ENCODE measurements at places on chromosomes 13 and 19.

- peaks cover 11% of the 10 kb centered on the region for H3K27me3 ChIP-seq
- H3K36me3 ChIP-seq, result no peaks in the 10 kb centered on the region
- H3K4me3 ChIP-seq, result no peak overlapping the region
- H3K4me1 ChIP-seq, result no peaks in the 10 kb centered on the region
- no peak for DNase-seq
These were observed 7.8 kb upstream of the LYPD5 start for GRCh38 chr19:43809762-43810696.

- H3K36me3 ChIP-seq, result peaks cover 10% of the 10 kb centered on the region
- no peak for DNase-seq
- H3K27ac ChIP-seq, result peak overlapping the region; percentile 98
- no peak overlapping the region for H3K4me3 ChIP-seq
- H3K4me1 ChIP-seq, result peaks cover 41% of the 10 kb centered on the region
These were observed 59.6 kb downstream of the WDFY2 start for GRCh38 chr13:51643882-51644281.

GRCh38 chr13:51804295-51805172 is 571 bp upstream of the DHRS12 start:
- no peaks in the 10 kb centered on the region for H3K27me3 ChIP-seq
- peak overlapping the region; percentile 91 for H3K4me3 ChIP-seq
- peak overlapping the region; percentile 100 for H3K27ac ChIP-seq

DNA sequence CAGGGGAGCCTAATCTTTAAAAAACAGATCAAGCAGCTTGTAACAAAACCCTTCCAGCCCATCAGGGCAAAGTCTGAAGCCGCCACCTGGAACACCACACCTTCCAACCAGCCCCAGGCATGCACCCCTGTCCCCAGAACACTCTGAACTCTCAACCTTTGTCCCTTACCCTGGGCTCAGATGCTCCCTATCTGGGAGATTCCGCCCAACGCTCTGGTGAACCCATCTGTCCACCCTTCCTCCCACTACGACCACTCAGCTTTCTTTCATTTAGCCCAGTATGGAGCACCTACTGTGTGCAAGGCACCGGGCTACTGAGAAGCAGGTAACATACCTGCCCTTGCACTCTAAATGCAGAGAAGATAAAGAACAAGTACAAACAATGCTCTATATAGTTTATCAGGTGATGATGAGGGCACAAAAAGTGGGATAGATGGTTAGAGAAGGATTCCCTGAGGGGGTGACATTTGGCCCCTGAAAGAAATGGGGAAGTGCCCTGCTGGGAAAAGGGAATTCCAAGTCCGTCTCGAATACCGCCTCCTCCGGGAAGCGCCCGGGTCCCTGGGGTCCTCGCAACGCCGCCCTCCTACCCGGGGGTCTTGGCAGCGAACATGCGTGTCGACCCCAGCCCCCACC is 629 bp downstream of the PEPD start:
- no peak for DNase-seq
- peak overlapping the region; percentile 85 for H3K4me3 ChIP-seq
- H3K36me3 ChIP-seq, result no peaks in the 10 kb centered on the region
- H3K4me1 ChIP-seq, result peaks cover 25% of the 10 kb centered on the region
- peak overlapping the region; percentile 1 for H3K27ac ChIP-seq
- H3K27me3 ChIP-seq, result no peaks in the 10 kb centered on the region

GRCh38 chr19:7748171-7748570 is 837 bp upstream of the CD209 start:
- peaks cover 6% of the 10 kb centered on the region for H3K27me3 ChIP-seq
- H3K4me1 ChIP-seq, result peaks cover 44% of the 10 kb centered on the region
- DNase-seq, result no peak

- no peak for DNase-seq
- no peaks in the 10 kb centered on the region for H3K36me3 ChIP-seq
- no peak overlapping the region for H3K27ac ChIP-seq
- no peaks in the 10 kb centered on the region for H3K27me3 ChIP-seq
- no peak overlapping the region for H3K4me3 ChIP-seq
- H3K4me1 ChIP-seq, result no peaks in the 10 kb centered on the region
These were observed 101.9 kb upstream of the AKAP11 start for GRCh38 chr13:42170029-42170428.

- H3K4me3 ChIP-seq, result no peak overlapping the region
- no peaks in the 10 kb centered on the region for H3K36me3 ChIP-seq
- H3K27me3 ChIP-seq, result no peaks in the 10 kb centered on the region
- H3K27ac ChIP-seq, result no peak overlapping the region
These were observed 539.8 kb upstream of the PCDH9 start for GRCh38 chr13:67769987-67770341.

DNA sequence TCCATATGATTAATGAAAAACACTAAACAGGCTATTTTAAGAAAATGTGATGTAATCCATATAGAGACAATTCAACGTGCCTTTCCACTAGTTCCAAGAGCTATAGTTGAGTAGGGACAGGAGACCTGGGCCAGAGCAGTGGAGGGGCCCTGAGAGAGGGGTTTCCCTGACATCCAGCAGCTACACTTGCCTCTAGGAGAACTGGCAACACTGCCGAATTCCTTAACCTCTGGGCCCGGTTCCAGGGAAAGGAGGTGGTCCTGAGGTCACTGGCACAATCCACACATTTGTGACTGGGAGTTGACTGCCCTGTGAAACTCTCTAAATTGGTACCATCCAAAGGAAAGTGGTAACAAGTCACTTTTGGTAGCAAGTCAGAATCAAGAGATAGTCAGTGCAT is 264.4 kb downstream of the DCLK1 start:
- no peak for DNase-seq
- no peaks in the 10 kb centered on the region for H3K4me1 ChIP-seq
- no peaks in the 10 kb centered on the region for H3K27me3 ChIP-seq

- peaks cover 4% of the 10 kb centered on the region for H3K27me3 ChIP-seq
- H3K36me3 ChIP-seq, result no peaks in the 10 kb centered on the region
- no peaks in the 10 kb centered on the region for H3K4me1 ChIP-seq
- H3K27ac ChIP-seq, result no peak overlapping the region
- no peak overlapping the region for H3K4me3 ChIP-seq
These were observed 77.8 kb downstream of the TEX29 start for GRCh38 chr13:111398196-111398595.

DNA sequence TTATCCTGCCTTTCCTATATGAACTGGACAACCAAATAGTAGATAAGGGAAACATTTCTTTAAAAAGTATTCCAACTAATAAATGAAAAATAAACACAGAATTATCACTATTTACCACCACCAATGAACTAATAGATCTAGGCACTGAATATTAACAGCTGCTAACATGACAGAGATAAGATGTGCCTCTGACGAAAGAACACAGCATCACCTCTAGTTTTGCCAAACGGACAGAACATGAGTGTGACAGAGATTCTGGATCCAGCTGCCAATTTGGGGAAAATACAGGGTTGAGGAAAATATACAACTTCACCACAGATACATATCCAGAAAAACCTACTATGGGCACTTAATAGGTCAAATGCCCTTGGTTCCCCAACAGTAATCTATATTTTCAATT is 18.0 kb downstream of the VPS36 start:
- DNase-seq, result no peak
- no peak overlapping the region for H3K4me3 ChIP-seq
- H3K36me3 ChIP-seq, result peaks cover 25% of the 10 kb centered on the region

DNA sequence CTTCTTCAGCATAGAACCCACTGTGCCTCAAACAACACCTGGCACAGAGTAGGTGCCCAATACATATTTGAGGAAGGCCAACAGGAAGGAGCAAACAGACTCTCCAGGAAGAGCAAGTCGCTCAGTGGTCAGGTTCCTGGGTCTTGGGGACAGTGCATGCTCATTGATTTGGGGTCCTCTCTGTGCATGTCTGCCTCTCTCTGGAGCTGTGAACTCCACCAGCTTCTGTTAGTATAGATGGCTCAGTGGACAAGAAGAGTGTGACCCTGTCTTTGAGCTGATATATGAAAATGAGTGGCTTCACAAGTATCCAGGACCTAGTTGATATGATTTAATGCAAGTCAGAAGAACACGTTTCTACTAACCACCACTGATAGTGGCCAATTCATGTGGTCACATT is 98.7 kb downstream of the KCTD15 start:
- H3K4me3 ChIP-seq, result no peak overlapping the region
- peaks cover 5% of the 10 kb centered on the region for H3K4me1 ChIP-seq
- H3K27ac ChIP-seq, result no peak overlapping the region
- peaks cover 9% of the 10 kb centered on the region for H3K27me3 ChIP-seq
- H3K36me3 ChIP-seq, result peaks cover 5% of the 10 kb centered on the region

GRCh38 chr19:17060802-17061201 is 14.4 kb downstream of the HAUS8 start:
- no peak overlapping the region for H3K27ac ChIP-seq
- peaks cover 21% of the 10 kb centered on the region for H3K36me3 ChIP-seq
- peaks cover 15% of the 10 kb centered on the region for H3K4me1 ChIP-seq
- no peak overlapping the region for H3K4me3 ChIP-seq
- no peak for DNase-seq

GRCh38 chr13:32804673-32805230 is 211.5 kb upstream of the KL start:
- H3K27me3 ChIP-seq, result peaks cover 14% of the 10 kb centered on the region
- H3K27ac ChIP-seq, result no peak overlapping the region
- no peaks in the 10 kb centered on the region for H3K36me3 ChIP-seq
- H3K4me3 ChIP-seq, result no peak overlapping the region

- H3K4me3 ChIP-seq, result no peak overlapping the region
- H3K4me1 ChIP-seq, result no peaks in the 10 kb centered on the region
- H3K27me3 ChIP-seq, result peaks cover 18% of the 10 kb centered on the region
- H3K36me3 ChIP-seq, result no peaks in the 10 kb centered on the region
- DNase-seq, result no peak
These were observed 4.7 kb downstream of the SIGLEC7 start for GRCh38 chr19:51146751-51147150.

DNA sequence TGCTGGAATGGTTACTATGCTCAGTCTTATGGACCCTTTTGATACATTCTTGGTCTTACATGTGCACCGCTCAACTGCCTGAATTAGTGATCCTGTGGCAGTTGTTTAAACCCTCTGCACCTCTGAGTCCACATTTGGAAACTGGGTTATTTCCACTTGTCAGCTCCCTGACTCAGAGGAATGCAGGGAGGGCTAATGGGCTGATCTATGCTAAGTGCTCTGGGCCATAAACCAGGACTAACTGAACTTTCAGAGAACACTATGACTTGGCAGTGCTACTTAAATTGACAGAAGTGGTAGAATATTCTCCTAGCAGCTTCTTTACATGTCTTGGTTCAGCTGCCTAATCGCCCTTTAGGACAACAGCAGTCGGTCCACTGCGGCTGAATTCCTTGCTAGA is 26.8 kb upstream of the MED4 start:
- H3K27me3 ChIP-seq, result peaks cover 8% of the 10 kb centered on the region
- H3K4me3 ChIP-seq, result no peak overlapping the region
- peaks cover under 1% of the 10 kb centered on the region for H3K4me1 ChIP-seq
- no peak overlapping the region for H3K27ac ChIP-seq

- H3K4me1 ChIP-seq, result peaks cover 17% of the 10 kb centered on the region
- H3K36me3 ChIP-seq, result peaks cover 2% of the 10 kb centered on the region
These were observed 8.9 kb downstream of the PINLYP start for GRCh38 chr19:43584484-43584883.

GRCh38 chr13:43522788-43523187 is 264.0 kb downstream of the ENOX1 start:
- DNase-seq, result no peak
- H3K27me3 ChIP-seq, result peaks cover 8% of the 10 kb centered on the region
- H3K4me1 ChIP-seq, result no peaks in the 10 kb centered on the region
- H3K27ac ChIP-seq, result no peak overlapping the region

DNA sequence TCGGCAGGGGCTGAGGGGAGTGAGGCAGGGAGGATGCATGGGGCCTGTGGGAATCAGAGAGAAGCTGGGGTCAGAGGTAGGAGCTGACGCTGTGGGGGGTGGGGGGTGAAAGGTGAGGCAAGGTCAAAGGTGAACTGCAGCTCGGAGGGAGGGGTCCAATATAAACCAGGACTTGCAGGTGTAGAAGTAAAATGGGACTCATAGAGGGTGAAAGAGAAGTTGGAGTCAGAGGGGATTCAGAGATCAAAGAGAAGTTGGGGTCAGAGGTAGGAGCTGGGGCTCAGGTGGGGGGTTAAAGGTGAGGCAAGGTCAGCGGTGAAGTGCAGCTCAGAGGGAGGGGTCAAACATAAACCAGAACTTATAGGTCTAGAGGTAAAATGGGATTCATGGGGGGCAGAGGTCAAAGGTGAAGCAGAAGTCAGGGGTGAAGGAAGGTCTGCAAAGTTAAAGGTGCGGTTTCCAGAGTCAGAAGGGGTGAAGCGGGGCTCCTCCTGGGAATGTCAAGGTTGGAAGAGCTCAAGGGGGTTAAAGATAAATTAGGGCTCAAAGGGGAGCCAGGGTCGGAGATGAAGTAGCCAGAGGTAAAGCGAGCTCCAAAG is 7.6 kb downstream of the TUBB4A start:
- no peak overlapping the region for H3K4me3 ChIP-seq
- no peak for DNase-seq
- peaks cover 10% of the 10 kb centered on the region for H3K36me3 ChIP-seq
- no peaks in the 10 kb centered on the region for H3K27me3 ChIP-seq

GRCh38 chr19:49567861-49568441 is 12.4 kb downstream of the NOSIP start:
- no peaks in the 10 kb centered on the region for H3K27me3 ChIP-seq
- peaks cover 25% of the 10 kb centered on the region for H3K4me1 ChIP-seq
- no peak for DNase-seq
- H3K27ac ChIP-seq, result peak overlapping the region; percentile 91
- H3K36me3 ChIP-seq, result no peaks in the 10 kb centered on the region

DNA sequence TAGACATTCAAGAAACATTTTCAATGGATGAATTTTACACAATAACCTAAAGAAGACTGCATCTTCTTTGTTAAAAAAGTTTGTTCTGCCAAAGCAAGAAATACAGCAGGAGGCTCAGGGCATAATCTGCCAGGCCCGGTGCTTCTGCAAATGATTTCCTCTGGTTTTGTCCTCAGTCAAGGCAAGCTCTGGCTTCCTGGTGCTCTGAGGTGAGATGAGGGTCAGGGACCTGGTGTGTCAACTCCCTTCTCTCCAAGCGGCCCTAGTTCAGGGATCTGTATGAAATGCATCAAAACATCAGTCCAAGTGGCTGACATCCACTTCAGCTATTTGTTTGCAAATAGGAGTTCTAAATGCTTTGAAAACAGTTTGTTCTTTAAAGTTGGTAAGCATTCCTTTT is 31.6 kb downstream of the LACC1 start:
- no peaks in the 10 kb centered on the region for H3K4me1 ChIP-seq

GRCh38 chr19:29603308-29603707 is 2.8 kb upstream of the POP4 start:
- no peak overlapping the region for H3K27ac ChIP-seq
- no peak for DNase-seq
- H3K4me3 ChIP-seq, result no peak overlapping the region
- H3K27me3 ChIP-seq, result no peaks in the 10 kb centered on the region
- H3K4me1 ChIP-seq, result peaks cover 5% of the 10 kb centered on the region

DNA sequence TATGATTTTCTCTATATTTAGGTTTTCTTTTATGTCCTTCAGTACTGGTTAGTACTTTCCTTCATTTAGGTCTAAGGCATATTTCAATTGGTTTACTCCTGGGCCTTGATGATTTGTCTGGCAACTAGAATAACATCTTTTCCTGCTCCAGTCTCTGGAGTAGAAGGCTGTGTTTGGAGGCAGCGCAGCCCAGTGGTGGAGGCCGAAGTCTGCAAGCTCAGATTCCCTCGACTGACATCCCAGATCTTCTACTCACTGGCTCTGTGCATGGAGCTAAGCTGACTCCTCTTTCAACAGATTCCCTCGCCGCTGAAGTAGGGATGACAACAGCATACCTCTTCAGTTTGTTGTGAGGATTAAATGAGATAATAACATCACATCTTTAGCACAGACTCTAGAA is 141.0 kb downstream of the RAP2A start:
- no peak overlapping the region for H3K4me3 ChIP-seq
- no peak for DNase-seq
- no peak overlapping the region for H3K27ac ChIP-seq
- H3K4me1 ChIP-seq, result no peaks in the 10 kb centered on the region
- H3K27me3 ChIP-seq, result peaks cover 3% of the 10 kb centered on the region
- no peaks in the 10 kb centered on the region for H3K36me3 ChIP-seq

- H3K4me1 ChIP-seq, result no peaks in the 10 kb centered on the region
- no peak for DNase-seq
- H3K27me3 ChIP-seq, result peaks cover 11% of the 10 kb centered on the region
- H3K36me3 ChIP-seq, result no peaks in the 10 kb centered on the region
- H3K4me3 ChIP-seq, result no peak overlapping the region
These were observed 14.1 kb upstream of the STARD13 start for GRCh38 chr13:33299626-33300025.

All from memory B cell (primary cell).